ENCODE measurements at places on chromosomes 5 and 9. TPM values are rescaled to one million over a fixed set of nuclear protein-coding genes. Genes with fewer than 3 reads are reported as not detected.

DNA sequence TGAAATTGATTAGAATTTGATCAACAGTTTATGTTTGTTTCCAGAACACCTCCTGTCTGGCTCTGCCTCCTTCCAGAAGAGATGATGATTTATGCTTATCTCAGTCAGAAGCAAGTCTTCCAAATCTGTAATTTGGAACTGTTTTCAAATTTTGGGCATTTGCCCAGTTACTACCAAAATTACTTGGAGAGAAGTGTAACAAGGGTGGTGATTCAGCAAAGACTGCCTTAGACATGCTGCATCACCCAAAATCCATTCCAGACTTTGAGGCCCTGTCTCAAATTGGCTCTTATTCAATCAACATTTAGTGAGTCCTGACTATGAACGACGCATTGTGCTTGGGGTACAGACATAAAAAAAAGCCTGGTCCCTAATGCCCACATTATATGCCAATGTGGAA, 89.4 kb downstream of the SH3TC2 start:
- no peak for DNase-seq

DNA sequence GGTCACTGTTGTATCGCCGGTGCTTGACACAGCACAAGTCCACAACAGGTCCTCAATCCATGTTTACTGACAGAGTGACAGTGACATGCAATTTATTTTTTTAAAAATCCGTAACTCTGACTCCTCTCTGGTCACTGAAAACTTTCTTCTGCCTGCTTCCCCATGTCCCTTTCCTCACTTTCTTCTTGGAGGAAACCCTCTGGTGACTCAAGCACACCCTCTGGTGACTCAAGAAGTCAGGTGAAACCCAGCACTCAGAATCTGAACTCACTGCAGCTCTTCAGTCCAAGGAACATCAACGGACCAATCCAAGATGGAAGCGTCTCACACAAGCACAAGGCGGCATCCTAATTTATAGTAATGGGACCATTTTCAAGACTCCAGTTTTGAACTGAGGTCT, 245.9 kb downstream of the FSTL4 start:
- no peak for DNase-seq

DNA sequence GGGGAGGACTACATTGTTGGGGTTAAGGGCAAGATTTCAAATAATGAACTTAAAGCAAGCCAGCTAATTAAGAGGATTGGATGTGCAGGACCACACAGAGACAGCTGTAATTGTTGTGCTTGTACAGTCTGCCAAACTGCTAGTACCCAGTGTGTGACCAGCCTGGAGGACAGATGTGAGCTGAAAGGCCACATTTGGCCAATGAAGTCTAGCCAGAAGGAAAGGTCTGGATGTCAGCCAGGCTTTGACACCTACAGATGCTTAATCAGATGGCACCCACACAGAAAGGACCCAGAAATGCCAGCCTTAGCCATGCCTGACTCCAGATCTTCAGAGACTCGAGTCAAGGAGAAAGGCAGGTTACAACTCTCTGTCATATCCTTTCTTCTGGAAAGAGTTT, 491.1 kb downstream of the KIF4B start:
- no peak for DNase-seq

- no peak for DNase-seq
Observed at GRCh38 chr5:62299600-62299999, 6.4 kb upstream of the KIF2A start.

GRCh38 chr5:68243681-68244080, 28.1 kb downstream of the PIK3R1 start:
- no peak for DNase-seq

DNA sequence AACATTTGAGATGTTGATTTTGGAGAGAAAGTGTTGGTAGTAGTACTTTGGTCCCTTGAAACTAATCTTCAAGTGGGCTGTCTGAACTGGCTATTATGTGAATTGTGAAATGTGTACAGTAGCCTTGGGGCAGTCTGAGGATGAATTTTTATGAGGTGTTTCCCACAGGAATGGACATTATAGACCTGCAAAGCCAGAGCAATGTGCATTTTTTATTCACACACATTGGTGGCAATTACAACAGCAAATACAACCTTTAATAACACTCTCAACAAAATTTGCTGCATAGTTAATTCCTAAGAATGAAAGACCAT, 147.0 kb downstream of the PAM start:
- no peak for DNase-seq

DNA sequence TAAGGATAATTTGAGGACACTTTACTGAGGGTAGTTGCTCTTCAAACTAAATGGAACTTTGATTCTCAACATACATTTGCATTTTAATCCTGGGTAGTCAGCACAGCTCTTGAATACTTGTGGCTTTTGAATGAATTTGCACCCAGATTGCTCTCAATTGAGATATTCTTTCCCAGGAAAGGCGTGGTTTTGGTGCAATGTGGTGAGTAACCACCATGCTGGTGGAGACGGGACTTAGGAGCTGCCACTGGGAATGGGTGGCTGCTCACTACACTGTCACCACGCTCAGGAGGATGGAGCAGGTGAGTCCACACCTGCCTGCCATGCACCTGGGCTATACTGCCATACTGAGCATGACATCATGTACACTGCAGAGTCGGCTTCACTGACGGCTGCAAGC, 99.2 kb downstream of the IRX1 start:
- DNase-seq = peak; percentile 21

- DNase-seq = no peak
Observed at GRCh38 chr9:121930956-121931355, 162.2 kb downstream of the TTLL11 start.

DNA sequence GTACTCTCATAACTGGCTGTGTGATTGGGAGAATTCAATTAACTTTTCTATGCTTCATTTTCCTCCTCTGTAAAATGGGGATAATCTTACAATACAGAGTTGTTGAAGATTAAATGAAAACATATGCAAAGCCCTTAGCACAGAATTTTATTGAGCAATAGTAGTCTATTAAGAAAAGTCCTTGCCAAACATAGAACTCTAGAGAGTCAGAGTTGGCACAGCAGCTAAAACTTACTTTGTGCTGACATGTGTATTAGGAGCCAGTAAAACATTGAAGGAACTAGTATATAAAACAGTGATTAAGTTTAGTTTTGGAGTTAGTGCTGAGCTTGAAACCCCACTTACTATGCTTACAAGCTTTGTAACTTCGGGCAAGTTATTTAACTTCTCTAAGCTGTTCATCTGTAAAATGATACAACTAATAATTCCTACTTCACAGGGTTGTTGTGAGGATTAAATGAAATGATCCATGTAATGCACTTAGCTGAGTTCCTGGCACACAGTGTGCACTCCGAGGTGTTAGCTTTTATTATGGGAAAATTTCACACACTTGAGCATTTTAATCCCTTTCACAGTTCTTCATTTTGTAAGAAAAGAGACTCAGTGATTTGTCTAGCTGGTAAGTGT, 20.0 kb upstream of the GRIN3A start:
- DNase-seq = no peak

DNA sequence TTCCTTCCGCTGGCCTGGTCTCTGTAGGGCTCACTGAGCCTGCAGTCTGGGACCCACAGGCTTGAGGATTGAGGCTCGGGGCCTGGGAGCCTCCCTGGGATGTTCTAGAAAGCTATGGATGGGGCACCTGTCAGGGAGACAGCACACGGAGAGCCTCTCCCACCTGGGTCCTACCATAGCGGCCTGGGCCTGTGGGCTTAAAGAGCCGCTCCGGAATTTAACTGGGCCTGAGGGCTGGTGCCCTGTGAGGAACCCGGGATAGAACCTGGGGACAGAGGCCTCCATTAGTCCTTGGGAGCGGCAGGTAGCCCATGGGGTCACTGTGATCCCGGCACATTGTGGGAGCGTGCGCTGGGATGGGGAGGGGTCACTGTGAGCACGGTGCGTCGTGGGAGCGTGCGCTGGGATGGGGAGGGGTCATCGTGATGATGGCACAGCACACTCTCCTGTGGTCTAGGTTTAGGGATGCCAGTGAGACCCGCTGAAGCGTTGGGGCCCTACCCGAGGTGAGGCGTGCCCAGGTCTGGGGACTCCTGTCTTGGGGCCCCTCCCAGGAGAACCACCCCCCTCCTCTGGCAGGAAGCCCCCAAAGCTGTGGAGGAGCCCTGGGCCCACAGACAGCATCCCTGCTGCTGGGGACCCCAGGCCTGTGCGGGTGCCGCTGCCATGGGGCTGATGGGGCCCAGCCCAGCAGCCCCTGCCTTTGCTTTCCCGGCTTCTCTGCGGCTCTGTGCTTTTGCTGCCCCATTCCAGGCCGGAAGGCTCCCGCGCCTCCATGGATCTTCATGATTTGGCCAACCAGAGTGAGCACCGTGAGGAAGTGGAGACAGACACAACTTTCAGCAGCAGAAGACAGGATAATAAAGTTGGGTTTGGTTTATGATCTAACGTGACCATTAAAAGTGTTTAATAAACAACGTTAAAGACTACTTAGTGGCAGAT, 3.4 kb upstream of the CEP72 start:
- no peak for DNase-seq

DNA sequence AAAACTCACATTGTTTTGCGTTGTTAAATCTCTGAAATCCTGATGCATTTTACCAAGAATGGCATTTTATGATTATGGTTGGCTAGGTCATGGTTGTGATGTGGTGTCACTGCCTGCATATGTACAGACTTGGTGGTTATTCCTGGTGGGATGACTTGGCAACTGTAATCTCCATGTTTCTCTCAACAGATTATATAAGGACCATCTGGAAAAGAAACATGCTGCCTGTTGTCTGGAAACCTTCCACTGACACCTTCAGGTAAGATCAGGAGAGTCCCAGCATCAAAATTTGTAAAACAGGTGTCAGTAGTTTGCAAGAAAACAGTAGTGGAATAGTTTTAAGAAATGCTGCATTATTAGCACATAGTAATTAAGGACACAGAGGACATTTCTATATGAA, 3.0 kb upstream of the ACER2 start:
- no peak for DNase-seq

DNA sequence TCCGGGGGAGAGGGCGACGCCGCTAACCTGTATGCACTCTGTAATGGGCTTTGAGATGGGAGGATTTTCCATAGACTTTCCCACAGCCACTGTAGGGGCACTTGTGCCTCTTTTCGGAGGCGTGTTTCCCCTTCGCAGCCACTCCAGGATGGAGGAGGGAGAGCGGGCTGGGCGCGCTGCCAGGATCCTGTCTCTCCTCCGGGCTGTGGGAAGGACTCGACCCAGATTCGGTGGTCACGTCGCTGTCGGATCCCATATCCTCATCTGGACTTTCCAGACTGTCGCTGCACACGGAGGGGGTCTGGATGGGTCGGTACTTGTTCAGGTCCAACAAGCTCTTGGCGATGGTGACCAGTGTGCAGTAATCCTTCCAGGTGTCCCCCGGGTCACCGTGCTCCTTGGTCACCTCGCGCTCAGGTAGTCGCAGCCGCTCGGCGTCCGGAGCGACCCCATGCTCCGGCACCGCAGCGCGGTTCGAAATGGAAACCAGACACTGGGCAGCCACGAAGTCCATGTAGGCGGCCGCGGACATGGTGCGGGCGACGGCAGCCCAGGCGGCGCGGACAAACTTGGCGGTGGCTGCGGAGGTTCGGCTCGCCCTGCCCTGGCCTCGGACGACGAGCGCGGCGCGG, 1.5 kb downstream of the KLF9 start:
- peak; percentile 64 for DNase-seq

GRCh38 chr9:137397675-137398423, 25.1 kb downstream of the EXD3 start:
- no peak for DNase-seq

GRCh38 chr5:177491429-177491945, 5.9 kb downstream of the PDLIM7 start:
- peak; percentile 61 for DNase-seq

DNA sequence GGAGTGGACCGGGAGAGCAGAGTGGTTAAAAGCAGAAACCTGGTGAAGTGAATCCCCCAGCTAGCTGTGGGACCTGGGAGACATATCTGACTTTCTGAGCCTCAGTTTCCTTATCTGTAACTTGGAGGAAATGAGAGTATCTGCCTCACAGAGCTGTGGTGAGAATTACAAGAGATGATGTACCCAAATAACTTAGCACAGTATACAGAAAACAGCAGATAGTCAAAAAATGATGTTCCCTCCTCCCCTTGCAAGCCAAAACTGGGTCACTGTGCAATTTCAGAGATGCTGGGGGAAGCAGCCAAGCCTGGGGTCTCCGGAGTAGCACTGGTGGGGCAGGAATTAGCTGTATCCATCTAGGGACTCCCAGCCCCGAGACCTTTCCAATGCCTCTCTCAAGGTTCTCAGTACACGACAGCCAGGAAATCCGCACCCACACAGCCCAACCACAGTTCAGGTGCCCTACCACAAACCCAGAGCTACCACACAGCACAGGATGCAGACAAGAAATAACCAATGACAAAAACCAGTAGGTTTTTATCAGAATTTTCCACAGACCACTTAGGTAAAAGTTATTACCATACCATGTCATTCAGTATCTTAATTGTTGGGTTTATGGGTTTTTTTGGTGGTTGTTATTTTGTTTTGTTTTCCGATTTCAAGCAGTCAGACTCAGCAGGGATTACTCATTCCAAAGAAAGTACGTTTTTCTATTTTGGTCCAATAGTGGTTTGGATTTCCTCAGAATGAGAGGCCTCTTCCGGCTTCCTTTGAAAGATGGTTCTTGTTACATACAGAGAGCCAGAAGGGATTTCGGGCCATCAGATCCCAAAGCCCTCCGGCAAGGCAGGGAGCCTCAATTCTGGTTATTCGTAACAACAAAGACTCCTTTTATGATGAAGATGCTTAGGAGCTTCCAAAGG, 4.9 kb upstream of the HRH2 start:
- DNase-seq = peak; percentile 84

DNA sequence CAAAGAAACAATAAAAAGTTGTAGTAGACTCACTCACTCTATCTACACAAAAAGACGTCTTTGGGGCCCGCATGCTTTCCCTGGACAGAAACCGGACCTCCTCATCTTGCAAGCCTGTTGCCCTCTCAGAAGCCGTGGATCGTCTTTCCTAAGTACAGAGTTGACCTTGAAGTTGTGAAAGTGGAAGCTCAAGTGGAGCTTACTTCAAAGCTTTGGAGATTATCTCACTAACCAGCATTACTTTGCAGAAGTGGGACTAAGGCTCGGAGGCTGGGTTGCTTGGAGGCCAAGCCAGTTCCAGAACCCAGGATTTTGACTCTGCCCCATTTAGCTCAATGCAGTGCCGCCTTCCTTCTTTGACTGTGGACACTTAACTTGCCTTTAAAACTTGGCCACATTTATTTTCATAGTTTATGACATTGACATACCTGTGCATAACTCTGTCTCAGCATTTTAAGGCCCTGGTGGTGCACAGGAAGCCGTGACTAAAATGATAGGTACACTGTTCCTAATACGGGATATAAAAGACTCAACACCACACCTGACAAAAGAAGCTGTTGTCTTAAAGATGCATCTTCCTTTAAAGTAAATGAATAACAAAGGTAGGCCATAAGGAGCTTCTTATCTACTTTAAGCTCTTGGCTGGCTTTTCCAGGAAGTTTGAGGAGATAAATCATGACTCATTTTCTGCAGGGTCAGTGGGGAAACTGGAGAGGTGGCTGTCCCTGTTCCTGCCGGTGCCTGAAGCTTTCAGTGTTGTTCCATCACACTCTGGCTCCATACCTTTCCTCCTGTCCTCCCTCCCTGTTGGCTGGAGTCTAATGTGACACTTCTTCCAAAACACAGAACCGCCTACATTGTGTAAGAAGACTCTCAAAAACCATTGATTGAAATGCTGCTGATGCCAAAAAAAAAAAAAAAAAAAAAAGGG, 10.7 kb downstream of the SLC25A25 start:
- peak; percentile 63 for DNase-seq

Gene ANKRD20A1
- total RNA-seq = 12.3 TPM

Gene TEX53
- total RNA-seq = not detected

Gene OR1J2
- 0.17 TPM for total RNA-seq

Gene NR4A3
- total RNA-seq = 0.23 TPM

Gene PCDHA5
- not detected for total RNA-seq

Gene CDC20B
- total RNA-seq = not detected

Gene ADCY2
- total RNA-seq = 0.35 TPM

Gene TPM2
- total RNA-seq = 405 TPM
